ENCODE measurements at places on chromosomes 2 and 18. TPM values are rescaled to one million over a fixed set of nuclear protein-coding genes. Genes with fewer than 3 reads are reported as not detected.

PROKR1 gene
- total RNA-seq, result under 0.01 TPM

RPRD1A gene
- total RNA-seq, result 37.4 TPM

TRABD2A gene
- total RNA-seq, result 0.66 TPM

ORC4 gene
- 21.6 TPM for total RNA-seq

MAP2 gene
- total RNA-seq, result 7.1 TPM

NOSTRIN gene
- total RNA-seq, result under 0.01 TPM

LRATD1 gene
- total RNA-seq, result 0.26 TPM

CAVIN2 gene
- total RNA-seq, result 17.4 TPM

ELOA2 gene
- not detected for total RNA-seq

MROH2A gene
- total RNA-seq, result not detected

TMEM198 gene
- total RNA-seq, result 1.3 TPM

VSNL1 gene
- total RNA-seq, result 0.06 TPM

SCN2A gene
- total RNA-seq, result 2.4 TPM

FAP gene
- total RNA-seq, result 91.9 TPM

C1QL2 gene
- not detected for total RNA-seq

MGAT4A gene
- total RNA-seq, result 1.6 TPM

B3GNT7 gene
- 0.26 TPM for total RNA-seq

REG3G gene
- not detected for total RNA-seq

TPO gene
- not detected for total RNA-seq

TMEFF2 gene
- total RNA-seq, result 0.26 TPM

GKN2 gene
- not detected for total RNA-seq

Measured in aortic smooth muscle cell (primary cell).